ENCODE measurements at places on chromosomes 12 and 14.

GRCh38 chr12:89228491-89228890 is 123.8 kb downstream of the DUSP6 start:
- no peak for DNase-seq

DNA sequence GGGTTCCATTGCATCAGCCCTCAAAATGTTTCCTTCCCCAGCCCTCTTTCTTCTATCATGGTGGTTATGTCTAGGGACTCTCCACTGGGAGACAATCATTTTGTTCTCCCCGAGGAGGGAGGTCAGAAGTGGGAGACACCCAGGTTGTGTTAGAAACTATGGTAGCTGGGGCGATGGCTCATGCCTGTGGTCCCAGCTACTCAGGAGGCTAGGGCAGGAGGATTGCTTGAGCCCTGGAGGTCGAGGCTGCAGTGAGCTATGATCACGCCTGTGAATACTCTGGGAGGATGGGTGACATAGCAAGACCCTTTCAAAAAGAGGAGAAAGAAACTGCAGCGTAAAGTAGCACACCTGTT is 13.0 kb upstream of the LRRC23 start:
- DNase-seq = no peak

DNA sequence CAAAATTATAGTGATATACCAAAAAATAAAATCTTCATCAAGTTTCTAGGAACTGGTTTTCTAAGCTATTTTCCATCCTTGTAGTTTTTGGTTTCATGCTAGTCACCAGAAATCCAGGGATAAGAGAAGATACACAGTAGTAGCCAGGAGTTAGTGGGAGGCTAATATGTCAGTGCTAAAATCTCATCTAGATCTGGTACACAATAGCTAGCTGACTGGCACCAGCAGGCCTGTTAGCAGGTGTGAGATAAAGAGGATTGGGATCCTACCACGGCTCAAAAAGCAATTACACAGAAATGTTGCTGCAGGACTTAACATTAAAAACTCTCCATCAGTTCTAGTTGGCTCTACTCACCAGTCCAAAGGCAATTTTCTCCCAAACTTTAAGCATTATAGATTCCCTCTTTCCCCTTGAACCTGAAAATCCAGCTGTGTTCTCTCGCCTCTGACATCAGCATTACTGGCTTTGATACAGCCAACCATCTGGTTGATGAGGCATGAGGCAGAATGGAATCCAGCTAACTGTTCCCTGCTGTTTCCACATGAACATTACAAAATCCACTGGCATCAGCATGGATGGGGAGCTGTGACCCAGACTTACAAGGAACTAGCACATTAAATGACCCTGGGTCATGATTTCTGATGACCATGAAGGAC is 41.8 kb upstream of the CCDC196 start:
- no peak for DNase-seq

DNA sequence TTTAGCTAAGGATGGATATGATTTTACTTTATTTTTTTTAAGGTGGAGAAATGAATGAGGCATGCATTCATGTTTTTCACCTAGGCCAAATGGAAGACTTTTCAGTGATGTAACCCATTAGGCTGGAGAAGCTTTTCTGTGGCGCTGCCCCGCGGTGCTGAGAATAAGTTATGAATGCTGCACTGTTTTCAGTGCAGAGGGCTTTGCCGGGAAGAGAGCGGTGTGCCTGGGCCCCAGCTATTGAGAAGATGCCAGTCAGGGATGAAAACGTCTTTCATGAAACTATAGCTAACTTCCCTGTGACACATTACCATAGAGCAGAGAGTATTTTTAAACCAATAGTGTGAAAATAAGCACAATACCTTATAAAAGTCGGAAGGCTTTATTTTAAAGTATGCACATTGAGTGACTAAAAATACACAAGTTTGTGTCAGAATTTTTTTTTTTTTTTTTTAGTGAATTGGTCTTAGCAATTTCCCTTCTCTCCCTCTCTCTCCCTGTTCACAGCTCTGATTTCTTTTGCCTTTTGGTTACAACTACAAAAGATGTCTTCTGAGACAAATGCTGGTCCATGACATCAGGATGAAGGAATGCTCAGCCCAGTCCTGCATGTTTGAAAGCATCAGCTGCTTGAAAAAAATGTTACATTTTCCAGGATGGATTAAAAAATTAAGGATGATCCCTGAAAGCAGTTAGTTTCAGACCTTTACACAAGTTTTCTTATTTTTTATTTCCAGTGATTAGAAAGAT is 48.3 kb downstream of the NPAS3 start:
- DNase-seq = no peak

DNA sequence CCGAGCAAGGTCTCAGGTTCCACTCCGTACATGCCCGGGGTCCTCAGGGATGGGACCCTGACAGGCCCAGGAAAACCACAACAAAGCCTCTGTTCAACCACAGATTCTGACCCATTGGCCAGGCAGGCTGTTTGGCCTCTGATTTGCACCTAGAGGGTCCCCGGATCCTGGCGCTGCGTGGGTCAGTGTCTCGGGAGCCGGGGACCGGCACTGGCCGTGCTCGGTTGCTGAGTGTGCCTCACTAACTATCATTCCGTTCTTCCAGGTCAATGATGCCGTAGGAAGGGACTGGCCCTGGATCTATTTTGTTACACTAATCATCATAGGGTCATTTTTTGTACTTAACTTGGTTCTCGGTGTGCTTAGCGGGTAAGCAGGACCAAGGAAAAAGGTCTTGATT is 290.2 kb upstream of the FKBP4 start:
- DNase-seq = no peak

DNA sequence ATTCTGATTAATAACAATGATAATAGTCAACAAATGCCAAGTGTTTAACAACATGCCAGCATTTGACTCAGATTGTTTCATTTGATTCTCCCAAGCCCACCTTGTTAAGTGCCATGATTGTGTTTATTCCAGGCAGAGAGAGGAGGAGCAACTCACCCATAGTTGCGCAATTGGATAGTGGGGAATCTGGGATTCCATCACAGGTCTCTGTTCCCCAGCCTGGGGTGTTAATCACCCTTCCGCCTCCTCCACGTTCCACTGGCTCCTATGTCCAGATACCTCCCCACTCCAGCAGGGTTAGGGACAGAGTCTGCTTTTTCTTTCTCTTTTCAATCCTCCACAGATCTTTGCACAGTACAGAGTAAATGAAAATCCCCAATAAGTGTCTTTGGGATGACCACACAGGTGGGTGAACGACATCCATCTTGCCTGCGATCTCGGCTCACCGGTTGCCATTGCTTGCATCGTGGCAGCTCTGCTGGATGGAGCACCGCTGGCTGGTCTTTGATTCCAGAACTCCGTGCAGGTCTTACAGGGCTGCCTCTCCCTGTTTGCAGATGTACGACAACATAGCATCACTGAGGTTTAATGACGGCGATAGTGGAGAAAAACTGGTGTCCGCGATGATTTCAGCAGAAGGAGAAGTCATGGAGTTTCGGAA is 78.8 kb downstream of the DNAH10 start:
- DNase-seq = no peak

GRCh38 chr14:102605029-102605428 is 12.6 kb downstream of the RCOR1 start:
- no peak for DNase-seq

- no peak for DNase-seq
Observed at GRCh38 chr12:65618588-65618987, 205.7 kb upstream of the HMGA2 start.

- no peak for DNase-seq
Observed at GRCh38 chr14:96635850-96636249, 133.7 kb downstream of the PAPOLA start.

- DNase-seq = no peak
Observed at GRCh38 chr12:14111230-14111865, 129.9 kb upstream of the GRIN2B start.

Data from stimulated activated CD4-positive, alpha-beta T cell treated with anti-CD3 and anti-CD28 coated beads, Interleukin-15, amount 100 ng/mL, for 1 hour (primary cell).